ENCODE measurements at places on chromosomes 13 and 19. TPM values are rescaled to one million over a fixed set of nuclear protein-coding genes. Genes with fewer than 3 reads are reported as not detected.

IL11 gene
- polyA plus RNA-seq, result 14.8 TPM

ZNF541 gene
- not detected for polyA plus RNA-seq

LRRC8E gene
- 4.1 TPM for polyA plus RNA-seq

RGS9BP gene
- polyA plus RNA-seq, result 0.07 TPM

C19orf38 gene
- 0.67 TPM for polyA plus RNA-seq

APLP1 gene
- 6.8 TPM for polyA plus RNA-seq

CLDN10 gene
- polyA plus RNA-seq, result not detected

IL4I1 gene
- polyA plus RNA-seq, result 0.92 TPM

ZNF653 gene
- 2.1 TPM for polyA plus RNA-seq

NTF4 gene
- 0.09 TPM for polyA plus RNA-seq

NOTCH3 gene
- polyA plus RNA-seq, result 8.8 TPM

MIPEP gene
- 40.8 TPM for polyA plus RNA-seq

ELSPBP1 gene
- polyA plus RNA-seq, result not detected

DHRS12 gene
- polyA plus RNA-seq, result 3.7 TPM

TRPM4 gene
- 4.3 TPM for polyA plus RNA-seq

LIM2 gene
- not detected for polyA plus RNA-seq

TSHZ3 gene
- polyA plus RNA-seq, result 15.4 TPM

DAPK3 gene
- 149 TPM for polyA plus RNA-seq

TNNI3 gene
- 0.21 TPM for polyA plus RNA-seq

NECTIN2 gene
- polyA plus RNA-seq, result 110 TPM

OLFM4 gene
- not detected for polyA plus RNA-seq

CGB2 gene
- not detected for polyA plus RNA-seq

RYR1 gene
- not detected for polyA plus RNA-seq

USP12 gene
- 14.4 TPM for polyA plus RNA-seq

ZNF610 gene
- polyA plus RNA-seq, result 4.4 TPM

SIGLEC12 gene
- polyA plus RNA-seq, result not detected

CD209 gene
- not detected for polyA plus RNA-seq

METTL21C gene
- polyA plus RNA-seq, result not detected

ZNF550 gene
- polyA plus RNA-seq, result 8.2 TPM

GARIN5B gene
- not detected for polyA plus RNA-seq

ALKBH6 gene
- 21.2 TPM for polyA plus RNA-seq

Data from AG04450 (cell line).